Caudate nucleus (tissue), 63 donors: ENCODE measurements at places on chromosomes 1 and 21.

GRCh38 chr1:151720974-151721787, at the start of gene RIIAD1:
Gene RIIAD1, plus strand, starts transcription at chr1:151721522. Its CDS starts 15 bp downstream, at chr1:151721537.
- no peak for DNase-seq

- no peak for DNase-seq
Measured at GRCh38 chr1:79128722-79129121, 122.2 kb upstream of the ADGRL4 start.

GRCh38 chr1:78005755-78006154, 1.0 kb downstream of the DNAJB4 start:
- DNase-seq, result no peak

- DNase-seq, result no peak
Measured at GRCh38 chr1:222787729-222788128, 27.1 kb upstream of the DISP1 start.

- DNase-seq, result no peak
Measured at GRCh38 chr1:71908871-71909390, 373.4 kb downstream of the NEGR1 start.

DNA sequence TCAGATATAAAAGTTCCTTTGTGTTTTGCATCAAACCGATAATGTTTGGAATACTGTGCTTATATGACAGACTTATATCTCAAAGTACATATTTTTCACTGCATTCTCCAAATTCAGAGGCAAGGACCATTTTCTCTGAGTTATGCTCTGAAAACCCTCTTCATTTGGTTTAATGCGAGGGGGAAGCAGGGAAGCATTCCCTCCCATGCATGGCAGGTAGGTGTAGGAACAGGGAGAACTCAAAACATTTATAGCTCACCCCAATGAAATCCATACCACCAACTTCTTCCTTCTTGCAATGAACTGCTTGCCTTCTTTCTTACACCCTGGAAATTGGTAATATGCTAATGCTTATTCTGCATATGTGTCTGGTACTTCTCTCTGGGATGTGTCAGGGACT, 10.7 kb upstream of the ERICH3 start:
- no peak for DNase-seq

- DNase-seq, result no peak
Measured at GRCh38 chr1:230255116-230255515, 171.0 kb downstream of the PGBD5 start.
